ENCODE measurements at places on chromosomes 7 and 10.

DNA sequence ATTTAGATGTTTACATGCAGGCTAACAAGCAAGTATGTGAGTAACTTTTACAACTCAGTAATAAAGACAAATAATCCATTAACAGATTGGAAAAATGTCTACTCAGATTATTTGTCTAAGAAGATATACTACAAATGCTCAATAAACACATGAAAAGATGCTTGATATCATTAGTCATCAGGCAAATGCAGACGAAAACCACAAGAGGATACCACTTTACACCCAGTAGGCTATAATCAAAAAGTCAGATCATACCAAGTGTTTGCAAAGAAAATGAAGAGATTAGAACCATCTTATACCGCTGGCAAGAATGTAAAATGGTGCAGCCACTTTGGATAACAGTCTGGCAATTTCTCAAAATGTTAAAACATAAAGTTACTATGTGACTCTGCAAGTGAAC is 84.1 kb downstream of the MALSU1 start:
- peak; percentile 76 for DNase-seq

GRCh38 chr10:61454541-61454940 is 1.4 kb upstream of the TMEM26 start:
- no peak for DNase-seq

DNA sequence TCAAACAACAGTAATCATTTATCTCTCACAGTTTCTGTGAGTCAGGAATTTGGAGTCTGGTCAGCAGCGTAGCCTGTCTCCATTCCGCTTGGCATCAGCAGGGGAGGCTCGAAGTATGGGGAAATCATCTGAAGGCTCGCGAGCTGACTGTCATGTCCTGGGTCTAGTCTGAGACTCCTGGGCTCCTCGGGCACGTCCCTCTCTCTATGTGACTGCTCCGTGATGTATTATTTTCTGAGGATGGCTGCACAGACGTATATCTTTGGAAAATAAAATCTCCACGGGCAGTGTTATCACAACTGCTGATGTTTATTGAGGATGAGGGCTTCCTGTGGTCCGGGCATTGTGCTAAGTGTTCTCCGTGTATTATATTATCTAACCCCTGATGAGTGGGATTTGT is 23.3 kb upstream of the PCGF5 start:
- DNase-seq: peak; percentile 25

DNA sequence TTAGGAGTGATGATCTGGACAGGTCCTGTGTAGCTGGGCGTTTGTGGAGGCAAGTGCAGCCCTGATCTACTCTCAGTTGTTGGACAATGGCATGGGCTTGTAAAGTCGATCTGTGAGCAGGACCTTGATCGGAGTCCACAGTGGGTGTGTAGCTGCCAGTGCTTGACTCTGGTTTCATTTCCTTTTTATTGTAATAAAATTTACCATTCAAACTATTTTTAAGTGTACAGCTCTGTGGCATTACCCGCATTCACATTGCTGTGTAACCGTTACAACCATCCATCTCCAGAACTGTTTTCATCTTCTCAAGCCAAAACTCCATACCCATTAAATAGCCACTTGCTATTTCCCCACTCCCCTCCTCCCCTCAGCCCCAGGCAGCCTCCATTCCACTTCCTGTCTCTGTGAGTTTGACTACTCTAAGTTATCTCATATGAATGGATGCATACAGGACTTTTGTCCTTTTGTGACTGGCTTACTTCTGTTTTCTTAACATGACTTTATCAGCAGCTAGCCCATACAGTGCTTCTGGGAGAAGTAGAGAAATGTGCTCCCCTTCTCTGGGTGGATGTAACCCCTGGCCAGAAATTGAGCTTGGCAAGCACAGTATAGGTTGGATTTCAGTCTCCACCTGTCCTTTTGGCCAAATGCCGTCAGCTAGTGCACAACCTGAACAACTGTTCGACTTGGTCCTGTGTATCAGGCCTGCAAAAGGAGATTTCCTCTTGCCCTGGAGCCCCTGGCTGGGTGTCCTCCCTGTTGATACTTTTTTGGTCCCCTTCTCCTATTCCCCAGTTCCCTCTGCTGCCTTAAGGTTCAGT is 180.0 kb downstream of the LRMDA start:
- DNase-seq: no peak

GRCh38 chr10:22605168-22605567 is 109.2 kb downstream of the PIP4K2A start:
- peak; percentile 84 for DNase-seq

GRCh38 chr10:84395581-84395980 is 67.2 kb downstream of the CCSER2 start:
- DNase-seq: no peak

DNA sequence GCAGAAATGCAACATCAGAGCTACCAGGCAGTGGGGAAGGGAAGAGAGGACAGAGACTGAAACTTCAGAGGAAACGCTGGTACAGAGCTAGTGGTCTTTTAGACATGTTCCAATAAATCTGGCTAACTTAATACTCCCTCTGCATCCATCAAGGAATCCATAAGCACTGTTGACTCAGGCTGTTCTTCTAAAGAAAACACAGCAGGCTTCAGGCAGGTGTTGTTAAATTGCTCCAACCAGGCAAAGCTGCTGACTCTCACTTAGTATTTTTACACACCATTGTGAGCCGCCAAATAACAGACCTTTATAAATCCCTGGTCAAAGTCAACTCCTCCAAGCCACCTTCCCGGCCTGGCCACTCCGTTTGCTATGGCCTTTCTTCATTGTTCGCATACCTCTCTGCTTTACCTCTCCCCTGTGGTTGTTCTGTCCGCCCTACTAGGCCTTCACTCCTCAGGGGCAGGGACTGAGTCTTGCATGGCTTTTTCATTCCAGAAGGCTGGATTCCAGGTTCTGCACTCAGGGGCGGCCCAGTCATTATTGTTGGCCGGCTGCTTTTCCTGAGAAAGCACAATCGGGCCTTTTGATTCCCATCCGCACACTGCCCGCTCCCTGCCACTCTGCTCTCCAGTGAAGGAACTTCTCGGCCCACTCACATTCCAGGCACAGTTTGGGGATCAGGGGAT is 18.4 kb downstream of the CREB3L2 start:
- no peak for DNase-seq

DNA sequence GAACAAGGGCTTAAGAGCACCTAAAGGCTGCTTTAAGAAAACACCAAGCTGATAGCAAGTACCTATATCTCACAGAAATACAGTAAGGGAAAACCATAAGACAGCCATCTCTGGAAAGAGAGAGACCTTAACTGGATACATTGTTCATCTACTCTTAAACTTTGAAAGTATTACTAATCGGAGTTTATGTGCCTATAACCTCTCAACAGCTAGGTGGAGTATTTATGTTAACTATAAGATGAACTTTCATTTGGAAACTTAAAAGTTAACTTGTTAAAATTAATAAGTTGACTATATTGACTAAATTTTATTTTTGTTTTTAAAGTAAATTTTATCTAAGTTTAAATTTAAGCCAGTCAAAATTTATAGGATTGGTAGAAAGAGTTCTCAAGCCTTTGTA is 90.6 kb downstream of the USP6NL start:
- no peak for DNase-seq

- DNase-seq: no peak
Measured at GRCh38 chr10:31683682-31684081, 244.9 kb downstream of the ARHGAP12 start.

GRCh38 chr7:144863320-144863647 is 27.4 kb upstream of the TPK1 start:
- no peak for DNase-seq

DNA sequence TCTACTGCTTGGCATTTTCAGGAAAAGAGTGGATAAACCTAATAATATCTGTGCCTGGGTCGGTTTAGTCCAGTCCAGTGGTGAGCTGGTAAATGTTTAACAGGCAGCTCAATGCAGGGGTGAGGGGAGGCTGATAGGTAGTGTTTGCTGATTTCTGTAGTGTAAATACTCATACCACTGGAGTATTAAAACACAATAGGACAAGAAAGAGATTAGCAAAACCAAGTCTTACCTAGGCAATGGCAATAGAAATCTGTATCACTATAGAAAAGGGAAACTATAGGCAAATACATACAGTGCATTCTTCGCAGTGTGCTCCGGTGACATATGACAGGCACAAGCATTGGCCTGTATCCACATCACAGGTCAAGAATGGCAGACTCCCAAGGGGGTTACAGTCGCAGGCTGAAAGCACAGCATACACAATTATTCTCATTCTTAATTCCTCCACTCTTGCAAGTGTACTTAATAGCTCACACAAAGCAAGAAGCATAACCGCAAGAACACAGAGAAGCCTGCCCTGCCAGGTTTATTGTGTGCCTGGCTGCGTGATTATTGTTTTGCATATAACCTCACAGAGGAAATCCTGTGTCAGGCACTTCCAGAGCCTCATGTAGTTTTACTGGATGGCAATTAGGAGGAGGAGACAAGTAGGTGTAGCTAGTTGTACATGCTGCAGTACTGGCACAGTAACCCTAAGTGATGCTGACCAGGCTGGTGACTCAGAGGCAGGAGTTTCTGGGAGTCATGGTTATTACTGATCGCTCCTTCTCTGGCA is 35.0 kb downstream of the LAMB4 start:
- DNase-seq: peak; percentile 90

DNA sequence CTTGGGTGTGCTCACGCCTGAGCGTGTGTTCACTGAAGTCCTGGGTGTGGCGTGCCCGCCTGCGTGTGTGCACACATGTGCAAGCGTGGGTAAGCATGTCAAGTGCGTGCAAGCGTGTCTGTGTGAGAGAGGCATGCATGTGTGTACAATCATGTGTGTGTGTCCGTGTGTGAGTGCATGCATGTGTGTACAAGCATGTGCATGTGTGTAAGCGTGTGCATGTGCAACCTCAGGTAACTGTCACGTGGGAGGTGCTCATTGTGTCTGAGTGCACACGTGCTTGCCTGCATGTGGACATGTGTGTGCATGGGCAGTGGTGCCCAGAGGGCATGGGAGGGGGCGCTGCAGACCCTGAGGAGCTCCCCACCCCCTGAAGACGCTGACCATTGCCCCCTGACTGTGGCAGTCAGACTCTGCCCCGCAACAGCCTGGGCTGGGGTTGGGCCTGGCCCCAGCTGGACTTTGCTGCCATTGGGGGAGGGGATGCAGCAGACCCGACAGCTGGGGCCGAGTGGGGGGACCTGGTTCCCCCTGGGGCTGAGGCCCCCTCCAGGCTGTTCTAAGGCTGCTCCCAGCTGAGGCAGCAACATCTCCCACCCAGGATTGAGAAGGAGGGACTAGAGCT is 88.1 kb downstream of the UNCX start:
- DNase-seq: no peak

- no peak for DNase-seq
Measured at GRCh38 chr10:93718937-93719725, 16.7 kb upstream of the FRA10AC1 start.

- DNase-seq: no peak
Measured at GRCh38 chr10:2610946-2611345, 456.4 kb upstream of the PFKP start.

DNA sequence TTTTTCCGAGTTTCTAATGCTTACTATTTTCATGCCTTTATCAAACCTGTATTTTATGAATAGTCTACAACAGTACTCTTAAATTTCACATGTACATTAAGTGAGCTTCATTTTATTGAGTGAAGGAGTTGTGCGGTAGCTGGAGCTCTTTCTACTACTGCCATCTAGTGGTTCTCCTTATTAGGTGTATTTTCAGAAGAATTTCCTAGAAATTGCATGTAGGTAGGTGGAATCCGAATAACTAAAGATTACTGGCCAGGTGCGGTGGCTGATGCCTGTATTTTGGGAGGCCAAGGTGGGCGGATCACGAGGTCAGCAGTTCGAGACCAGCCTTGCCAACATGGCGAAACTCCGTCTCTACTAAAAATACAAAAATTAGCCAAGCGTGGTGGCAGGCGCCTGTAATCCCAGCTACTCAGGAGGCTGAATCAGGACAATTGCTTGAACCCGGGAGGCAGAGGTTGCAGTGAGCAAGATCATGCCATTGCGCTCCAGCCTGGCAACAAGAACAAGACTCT is 38.3 kb downstream of the LRRC72 start:
- peak; percentile 50 for DNase-seq

- peak; percentile 93 for DNase-seq
Measured at GRCh38 chr10:3225561-3225960, 53.0 kb upstream of the PITRM1 start.

GRCh38 chr7:44396496-44396895 is 71.1 kb upstream of the CAMK2B start:
- DNase-seq: no peak

- DNase-seq: no peak
Measured at GRCh38 chr10:37275216-37275777, 149.9 kb downstream of the ANKRD30A start.
